ENCODE measurements at places on chromosomes 2 and 18.

GRCh38 chr2:235378944-235379343 lies 114.9 kb upstream of the AGAP1 start:
- no peak for DNase-seq

GRCh38 chr2:232386490-232386739 lies 7.9 kb downstream of the ALPP start:
- DNase-seq = no peak

GRCh38 chr2:88131201-88131998 lies 3.5 kb upstream of the FABP1 start:
- DNase-seq = no peak

GRCh38 chr2:173656086-173656485 lies 301.4 kb downstream of the CDCA7 start:
- DNase-seq = no peak

- DNase-seq = no peak
Observed at GRCh38 chr2:168471163-168471475, 15.0 kb downstream of the CERS6 start.

DNA sequence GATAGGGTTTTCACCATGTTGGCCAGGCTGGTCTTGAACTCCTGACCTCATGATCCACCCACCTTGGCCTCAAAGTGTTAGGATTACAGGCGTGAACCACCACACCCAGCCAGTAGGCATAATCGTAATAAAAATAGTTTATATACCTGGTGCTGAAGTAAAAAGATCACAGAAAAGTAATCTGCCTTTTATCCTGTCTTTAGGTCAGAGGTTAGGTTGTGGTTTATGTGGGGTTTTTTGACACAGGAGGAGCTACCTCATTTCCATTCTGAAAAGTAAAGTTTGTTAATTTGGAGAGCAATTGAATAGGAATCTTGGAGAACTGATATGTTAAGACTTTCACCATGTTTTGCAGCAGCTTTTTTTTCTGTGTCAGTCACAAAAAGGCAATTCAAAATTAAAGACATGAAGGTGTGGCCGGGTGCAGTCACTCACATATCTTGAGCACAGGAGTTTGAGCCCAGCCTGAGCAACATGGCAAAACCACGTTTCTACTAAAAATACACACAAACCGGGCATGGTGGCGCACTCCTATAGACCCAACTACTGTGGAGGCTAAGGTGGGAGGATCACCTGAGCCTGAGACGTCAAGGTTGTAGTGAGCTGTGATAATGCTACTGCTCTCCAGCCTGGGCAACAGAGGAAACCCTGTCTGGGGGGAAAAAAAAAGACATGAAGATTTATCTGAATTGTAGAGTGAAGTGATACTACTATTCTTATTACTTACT lies 31.5 kb downstream of the CCNT2 start:
- DNase-seq = no peak

DNA sequence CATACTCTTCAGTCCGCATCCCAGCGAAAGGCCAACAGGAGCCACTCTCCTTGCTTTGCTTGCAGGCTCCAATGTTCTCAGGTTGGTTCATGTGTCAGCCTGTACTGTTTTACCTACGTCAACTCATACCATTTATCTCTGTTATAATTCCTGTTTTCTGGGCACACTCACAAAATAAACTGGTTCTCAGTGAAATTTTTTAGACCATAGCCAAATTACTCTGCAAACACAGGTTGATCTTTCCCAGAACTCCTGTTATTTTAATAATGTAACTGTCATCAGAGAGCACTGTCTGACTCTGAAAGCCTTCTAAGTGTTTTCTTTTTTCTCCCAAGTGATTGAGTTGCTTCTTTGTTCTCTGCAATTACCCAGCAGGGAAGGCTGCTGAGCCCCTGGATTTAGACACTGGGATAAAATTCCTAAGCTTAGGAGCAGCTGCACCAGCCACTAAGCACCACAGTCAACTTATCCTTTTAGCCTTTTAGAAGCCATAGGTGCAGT lies 111.6 kb upstream of the PIEZO2 start:
- DNase-seq = no peak

DNA sequence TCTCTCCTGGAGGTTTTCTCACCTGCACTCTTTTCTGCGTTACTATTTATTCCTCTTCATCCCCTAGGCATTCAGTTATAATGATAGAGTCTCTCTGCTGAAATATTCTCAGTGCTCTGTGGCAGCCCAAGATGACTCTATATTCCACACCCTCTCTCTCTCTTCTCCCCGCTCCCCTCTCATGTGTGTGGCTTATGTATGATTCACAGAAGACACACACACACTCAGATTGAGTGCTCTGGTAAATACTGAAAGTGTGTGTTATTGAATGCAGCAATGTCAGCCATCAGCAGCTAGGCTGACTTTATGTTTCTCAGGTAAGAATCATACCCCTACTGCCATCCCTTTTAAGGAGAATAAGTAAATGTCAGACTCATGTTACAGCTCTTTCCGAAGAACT lies 201.2 kb downstream of the SLC4A10 start:
- no peak for DNase-seq

DNA sequence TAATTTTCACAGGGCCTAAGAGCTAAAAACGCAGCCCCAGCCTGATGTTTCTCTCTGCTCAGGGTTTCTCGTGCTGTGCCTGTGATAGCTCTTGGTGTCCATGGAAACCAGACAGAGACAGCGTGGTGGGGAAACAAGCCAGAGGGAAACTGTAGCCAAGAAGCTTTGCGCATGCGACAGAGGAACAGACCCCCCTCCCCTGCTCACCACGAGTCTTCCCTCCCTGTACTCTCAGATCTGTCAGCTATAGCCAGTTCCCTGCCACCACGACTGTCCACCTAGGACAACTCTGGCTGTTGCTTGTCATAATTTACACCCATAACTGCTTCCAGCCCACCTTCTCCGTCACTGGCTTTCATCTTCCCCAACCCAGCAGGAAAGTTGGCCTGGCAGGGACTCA lies 13.2 kb upstream of the DNAJC27 start:
- DNase-seq = peak; percentile 56

DNA sequence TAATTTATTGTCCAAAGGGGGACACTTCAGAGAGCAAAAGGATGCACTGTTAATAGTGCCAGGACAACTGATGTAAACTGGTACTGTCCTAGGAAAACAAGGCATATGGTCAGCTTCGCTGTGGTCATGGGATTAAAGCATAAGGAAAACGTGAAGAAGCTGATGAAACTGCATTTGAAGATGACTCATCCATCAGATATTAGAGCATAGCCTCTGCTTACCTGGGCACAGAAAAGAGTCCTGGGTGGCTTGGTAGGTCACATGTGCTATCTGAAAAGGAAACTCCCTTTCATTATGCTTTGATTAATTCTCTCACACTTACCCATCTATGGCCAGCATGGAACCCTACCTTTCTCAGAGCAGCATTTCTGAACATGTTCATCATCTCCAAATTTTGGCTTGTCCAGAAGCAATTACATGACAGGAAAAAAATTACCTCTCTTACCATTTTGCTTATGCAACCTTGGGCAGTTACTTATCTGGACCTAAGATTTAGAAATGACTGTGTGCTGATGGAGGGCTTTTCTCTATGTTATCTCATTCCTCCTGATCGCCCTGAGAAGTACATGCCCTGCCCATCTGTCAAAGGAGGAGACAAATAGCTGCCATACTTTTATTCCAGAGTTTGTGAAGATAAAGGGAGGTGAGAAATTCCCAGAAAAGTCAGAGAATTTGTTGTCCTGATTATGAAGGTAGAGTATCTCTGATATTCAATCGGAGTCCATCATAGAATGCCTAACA lies 275.3 kb upstream of the SLC14A2 start:
- no peak for DNase-seq

DNA sequence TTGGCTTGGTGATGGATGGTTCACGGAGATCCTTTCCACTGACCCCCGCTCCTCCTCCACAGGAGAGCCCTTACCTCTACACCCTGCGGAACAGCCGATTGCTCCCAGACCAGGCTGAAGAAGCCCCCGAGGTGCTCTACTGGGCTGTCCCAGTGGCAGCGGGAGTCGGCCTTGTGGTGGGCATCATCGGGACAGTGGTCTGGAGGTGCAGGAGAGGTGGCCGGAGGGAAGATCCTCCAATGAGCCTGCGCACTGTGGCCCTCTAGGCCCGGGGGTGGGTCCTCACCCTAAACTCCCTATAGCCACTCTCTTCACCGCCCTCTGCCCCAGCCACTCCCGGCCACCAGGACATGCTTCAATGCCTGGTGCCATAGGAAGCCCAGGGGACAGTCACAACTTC lies 108.8 kb upstream of the PPP1CB start:
- DNase-seq = no peak

- DNase-seq = no peak
Observed at GRCh38 chr2:170744248-170745002, 25.8 kb upstream of the ERICH2 start.

- DNase-seq = no peak
Observed at GRCh38 chr18:79916128-79916494, 35.3 kb downstream of the SLC66A2 start.

All from hypothalamus (tissue), 51 donors.